NCI-H1436 treated with DMSO at 0.1 percent for 48 hours (cell line): ENCODE measurements at places on chromosomes 12 and 14.

GRCh38 chr12:1858456-1858855, 38.1 kb downstream of the LRTM2 start:
- DNase-seq: no peak

DNA sequence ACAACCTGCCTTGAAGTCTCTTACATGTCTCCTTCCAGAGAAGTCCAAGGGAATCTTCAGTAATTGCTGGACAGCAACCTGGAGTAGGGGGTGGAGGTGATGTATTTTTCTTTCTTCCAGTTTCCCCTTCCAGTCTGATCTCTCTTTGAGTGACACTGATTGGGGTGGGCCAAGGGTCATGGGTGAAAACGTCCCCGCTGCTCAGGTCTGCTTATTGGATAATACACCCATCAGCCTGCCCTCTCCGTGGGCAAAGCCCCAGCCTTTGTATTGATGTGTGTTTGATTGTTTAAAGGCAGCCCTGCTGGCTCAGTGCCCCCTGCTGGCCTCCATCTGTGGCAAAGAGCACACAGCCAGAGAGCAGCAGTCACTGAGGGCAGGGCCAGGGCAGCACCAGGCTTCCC, 35.7 kb upstream of the ATP2A2 start:
- DNase-seq: no peak

DNA sequence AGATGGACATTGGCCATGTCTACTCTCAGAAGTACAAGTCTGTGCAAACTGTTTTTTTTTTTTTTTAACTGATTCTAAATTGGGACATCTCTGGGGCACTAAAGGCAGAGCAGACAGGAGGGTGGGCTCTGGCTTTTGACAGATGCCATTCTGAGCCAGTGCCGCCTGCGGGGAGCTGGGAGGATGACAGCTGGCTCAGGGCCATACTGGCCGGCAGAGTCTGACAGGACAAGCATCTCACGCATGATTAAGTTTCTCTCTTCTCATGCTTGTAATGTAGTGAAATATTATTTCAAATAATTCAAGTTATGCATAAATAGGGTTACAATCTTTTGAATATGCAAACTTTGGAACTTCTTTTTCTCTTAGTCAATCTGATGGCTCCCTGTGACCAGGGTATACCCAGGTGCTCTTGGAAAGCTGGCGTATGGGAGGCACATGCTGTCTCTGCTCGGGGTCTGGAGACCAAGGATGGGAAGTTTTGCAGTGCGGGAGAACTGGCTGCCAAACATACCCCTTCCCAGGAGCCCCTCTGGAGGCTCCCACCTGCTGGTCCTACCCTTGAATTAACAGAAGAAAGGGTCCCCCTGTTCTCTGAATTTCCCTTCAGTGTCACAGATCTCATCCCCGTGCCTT, 7.6 kb downstream of the CDCA4 start:
- DNase-seq: no peak

GRCh38 chr12:132597333-132598316, 12.8 kb downstream of the LRCOL1 start:
- no peak for DNase-seq

DNA sequence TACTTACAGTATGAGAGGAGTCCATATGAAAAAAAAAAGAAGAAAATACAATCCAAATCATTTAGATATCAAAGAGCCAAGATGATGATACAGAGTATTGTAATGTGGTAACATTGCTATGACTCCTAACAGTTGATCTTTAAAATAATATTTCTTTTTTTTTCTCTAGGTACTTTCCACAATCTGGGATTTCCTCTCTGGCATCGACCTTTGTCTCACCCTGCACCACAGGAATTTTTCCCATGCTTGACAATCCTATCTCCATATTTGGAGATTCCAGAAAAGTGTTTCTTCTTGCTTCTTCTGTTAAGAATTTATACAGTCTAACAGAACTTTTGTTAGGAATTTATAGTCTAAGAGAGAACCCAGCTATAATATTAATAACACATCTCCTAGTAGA, 184.4 kb downstream of the ITPR2 start:
- no peak for DNase-seq

DNA sequence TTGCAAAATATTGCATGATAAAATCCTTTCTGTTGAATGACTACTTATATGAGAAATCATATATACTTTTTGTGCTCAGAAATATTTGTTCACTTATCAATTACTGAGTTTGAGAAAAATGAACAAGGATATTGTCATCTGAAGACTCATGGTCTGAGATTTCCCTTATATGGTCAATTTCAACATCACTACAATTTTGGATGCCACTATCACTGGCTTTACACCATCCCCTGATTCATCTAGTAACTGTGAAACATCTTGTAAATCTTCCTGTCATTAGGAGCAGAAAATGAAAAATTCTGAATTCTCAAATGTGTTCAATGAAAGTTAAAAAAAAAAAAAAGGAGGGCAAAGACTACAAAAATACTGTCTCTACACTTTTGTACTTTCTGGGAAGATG, 21.8 kb upstream of the GXYLT1 start:
- DNase-seq: no peak
